Non-pigmented ciliary epithelial cell (primary cell): ENCODE measurements at places on chromosomes 5 and 9.

DNA sequence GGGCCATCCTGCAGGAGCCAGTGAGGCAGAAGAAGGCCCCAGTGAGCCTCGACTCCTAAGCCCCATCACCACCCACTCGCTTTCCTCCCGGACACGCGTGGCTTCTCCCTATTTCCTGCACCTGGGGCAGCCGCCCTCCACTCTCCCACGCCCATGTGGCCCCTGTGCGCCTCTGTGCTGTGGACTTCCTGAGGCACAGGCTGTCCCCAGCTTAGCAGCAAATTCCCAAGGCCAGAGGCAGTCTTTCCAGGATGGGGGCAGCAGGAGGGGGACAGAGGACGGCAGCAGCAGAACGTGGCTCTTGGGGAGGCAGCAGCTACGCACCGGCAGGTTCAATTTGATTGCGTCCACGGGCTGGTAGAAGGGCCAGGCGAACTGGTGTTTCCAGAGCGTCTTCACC lies 14.9 kb downstream of the BRD3 start:
- no peak for DNase-seq

DNA sequence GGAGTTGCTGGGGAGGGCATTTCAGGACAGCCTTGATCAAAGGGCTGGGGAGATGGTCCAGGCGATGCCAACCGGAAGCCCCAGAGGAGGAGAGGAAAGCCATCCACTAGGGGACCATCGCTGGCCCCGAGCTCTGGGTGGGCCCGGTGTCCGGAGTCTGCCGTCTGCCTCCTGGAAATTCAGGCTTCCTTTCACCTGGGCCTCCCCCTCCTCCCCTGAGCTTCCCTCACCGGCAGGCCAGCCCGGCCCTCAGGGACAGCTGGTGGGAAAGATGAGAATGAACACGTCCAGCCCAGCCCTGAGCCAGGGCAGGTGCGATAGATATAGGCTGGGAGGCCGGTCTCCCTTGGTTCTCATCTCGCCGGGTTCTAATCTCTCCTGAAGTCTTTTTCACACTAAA lies 17.2 kb downstream of the IRX4 start:
- DNase-seq = no peak

DNA sequence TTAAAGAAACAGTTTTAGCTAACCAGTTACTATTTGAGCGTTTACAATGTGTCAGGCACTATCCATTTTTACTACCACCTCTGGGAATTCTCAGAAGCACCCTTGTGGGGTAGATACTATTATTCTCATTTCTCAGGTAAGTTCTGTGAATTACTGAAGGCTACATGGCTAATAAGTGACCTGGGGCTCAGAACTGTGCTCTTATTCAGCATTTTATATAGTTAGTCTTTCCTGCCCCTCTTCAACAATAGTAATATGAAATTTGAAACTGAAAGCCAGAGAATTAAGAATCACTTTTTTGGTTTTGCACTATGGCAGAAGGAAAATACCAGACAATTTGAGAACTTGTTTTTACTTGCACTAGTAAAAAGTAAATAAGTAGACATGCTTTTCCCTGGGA lies 11.8 kb downstream of the ELL2 start:
- DNase-seq = no peak

GRCh38 chr9:92508018-92508820 lies 25.9 kb upstream of the ASPN start:
- no peak for DNase-seq

DNA sequence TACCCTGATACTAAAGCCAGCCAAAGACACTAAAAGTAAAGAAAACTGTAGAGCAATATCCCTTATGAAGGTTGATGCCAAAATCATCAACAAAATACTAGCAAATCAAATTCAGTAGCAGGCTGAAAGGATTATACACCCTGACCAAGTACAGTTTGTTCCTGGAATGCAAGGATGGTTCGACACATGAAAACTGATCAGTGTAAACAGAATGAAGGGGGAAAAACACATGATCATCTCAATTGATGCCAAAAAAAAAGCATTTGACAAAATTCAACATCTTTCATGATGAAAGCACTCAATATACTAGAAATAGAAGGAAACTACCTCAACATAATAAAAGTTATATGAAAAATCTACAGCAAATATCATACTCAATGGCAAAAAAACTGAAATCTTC lies 43.5 kb upstream of the LRRC14B start:
- DNase-seq = no peak

DNA sequence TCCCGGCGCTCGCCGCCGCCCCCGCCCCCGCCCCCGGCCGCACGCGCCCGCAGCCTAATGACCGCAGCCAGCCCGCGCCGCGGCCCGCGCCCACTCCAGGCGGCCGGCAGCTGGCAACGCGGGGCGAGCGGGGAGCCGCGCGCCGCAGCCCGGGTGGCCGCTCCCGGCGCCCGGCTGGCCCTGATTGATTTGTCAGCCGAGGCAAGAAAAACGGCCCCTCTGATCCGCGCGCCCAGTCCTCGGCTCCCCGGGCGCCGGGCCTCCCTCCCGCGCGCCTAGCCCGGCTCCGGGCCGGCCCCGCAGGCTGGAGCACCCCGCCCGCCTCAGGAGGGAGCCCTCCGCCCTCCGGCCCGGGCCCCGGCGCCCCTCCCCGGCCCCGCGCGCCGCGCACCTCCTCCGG lies 11.9 kb upstream of the LHX2 start:
- DNase-seq = no peak

DNA sequence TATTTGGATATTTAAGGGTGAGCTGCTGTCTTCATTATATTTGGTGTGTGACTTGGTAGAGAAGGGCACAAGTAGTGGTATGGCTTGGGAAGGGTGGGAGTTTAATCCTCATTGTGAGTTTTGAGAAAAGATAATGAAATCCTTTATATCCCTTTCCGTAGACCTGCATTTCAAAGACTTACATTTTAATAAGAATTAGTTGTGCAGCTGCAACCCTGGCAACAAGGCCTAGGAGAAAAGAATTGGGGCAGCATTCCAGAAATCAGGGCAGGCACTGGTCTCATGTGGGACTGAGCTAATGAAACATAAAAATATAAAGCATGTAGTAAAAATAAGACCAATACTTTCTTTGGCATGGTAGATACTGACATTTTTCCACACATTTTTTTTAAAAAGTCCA lies 60.5 kb downstream of the CDC42SE2 start:
- DNase-seq = no peak

DNA sequence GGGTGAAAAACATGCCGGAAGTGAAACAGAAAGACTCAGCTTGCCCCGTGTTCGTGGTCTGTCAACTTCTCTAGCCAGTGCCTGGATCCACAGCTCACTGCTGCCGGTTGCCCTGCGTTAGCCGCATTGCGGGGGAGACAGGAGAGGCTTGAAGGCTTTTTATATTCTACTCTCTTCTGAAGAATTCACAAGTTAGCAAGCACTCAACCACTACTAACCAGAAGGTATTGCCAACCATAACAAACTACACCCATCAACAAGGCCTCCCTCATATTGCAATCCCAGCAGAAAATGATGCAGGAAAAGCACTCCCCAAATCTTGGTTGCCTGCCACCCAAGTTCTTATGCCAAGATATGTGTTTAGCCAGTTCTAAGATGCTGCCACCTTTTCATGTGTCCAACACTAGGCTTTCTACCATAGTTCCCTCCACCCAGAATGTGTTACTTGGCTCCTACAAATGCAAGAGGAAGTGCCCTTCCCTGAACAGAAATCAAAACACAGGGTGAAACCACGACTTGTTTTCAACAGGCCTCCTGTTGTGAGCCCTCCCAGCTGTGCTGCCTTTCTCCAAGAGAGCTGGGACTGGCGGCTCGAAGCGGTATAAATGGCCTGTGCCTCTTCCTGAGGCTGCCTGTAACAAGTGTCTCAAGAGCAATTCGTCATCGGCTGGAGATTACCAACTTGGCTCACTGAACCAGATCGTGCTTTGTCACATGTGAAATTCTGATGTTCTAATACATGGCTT lies 129.0 kb downstream of the SNX18 start:
- DNase-seq = peak; percentile 84

DNA sequence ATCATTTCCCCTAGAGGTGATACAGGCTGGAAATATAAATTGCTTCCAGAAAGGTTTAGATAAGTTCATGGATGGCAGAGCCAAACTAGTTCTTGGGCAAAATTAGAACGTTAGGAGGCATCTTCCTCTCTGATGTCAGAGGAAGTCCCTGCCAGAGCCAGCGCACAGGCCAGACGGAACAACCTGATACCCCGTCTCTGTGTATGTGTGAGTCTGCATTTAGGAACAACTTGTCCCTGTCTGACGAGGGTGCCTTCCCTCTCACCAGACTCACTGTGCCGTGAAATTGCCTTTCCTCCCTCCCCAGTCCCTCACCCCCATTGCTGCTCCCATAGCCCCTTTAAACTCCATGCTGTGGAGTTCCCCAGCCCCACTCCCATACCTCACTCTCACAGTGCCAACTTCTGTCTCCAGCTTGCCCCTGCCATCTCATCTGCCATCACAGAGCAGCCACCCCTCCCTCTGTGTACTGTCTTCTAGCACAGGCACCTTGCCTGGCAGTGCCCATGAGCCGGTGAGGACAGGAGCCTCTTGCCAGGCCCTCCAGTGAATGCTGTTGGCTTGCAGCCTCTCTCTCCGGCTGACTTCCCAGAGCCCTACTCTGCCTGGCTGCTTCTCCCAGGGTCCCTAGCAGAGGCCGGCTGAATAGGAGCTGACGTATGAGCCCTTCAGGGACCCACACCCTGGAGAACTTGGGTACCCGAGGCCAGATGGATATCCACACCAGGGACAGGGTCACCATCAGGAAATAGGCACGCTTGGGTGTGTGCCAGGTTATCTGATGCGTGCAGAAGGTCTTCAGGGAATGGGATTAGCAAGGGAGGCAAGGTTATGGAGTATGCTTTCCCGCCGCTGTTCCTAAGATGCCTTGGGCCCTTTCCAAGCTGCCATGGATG lies 26.7 kb downstream of the UNC5A start:
- no peak for DNase-seq
